Stimulated activated CD4-positive, alpha-beta T cell treated with anti-CD3 and anti-CD28 coated beads, Interleukin-4, amount 100 ng/mL, for 1 hour (primary cell): ENCODE measurements at places on chromosomes 1 and 21.

GRCh38 chr21:36005018-36005417 is 55.3 kb downstream of the SETD4 start:
- DNase-seq: no peak

DNA sequence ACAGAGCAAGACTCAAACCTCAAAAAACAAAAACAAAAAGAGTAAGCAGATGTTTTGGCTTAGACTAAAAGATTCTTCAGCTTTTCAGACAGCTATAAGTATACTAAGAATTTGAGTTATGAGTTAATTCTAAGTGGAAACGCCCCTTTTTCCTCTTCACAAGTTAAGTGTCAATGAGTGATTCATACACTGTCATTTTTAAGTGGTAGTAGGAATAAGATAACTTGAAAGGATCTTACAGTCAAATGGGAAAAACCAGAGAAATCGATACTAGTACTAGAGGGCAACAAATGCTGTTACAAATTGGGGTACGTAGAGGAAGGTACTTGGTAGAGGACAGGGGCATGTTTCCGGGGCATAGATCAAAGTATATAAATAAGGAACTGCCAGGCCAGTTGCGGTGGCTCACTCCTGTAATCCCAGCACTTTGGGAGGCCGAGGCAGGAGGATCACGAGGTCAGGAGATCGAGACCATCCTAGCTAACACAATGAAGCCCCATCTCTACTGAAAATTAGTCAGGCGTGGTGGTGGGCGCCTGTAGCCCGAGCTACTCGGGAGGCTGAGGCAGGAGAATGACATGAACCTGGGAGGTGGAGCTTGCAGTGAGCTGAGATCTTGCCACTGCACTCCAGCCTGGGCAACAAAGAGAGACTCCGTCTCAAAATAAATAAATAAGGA is 7.4 kb downstream of the H3-3A start:
- no peak for DNase-seq

GRCh38 chr1:65724151-65724550 is 68.5 kb upstream of the PDE4B start:
- DNase-seq: no peak

GRCh38 chr1:199319341-199319740 is 680.5 kb downstream of the PTPRC start:
- DNase-seq: no peak

- DNase-seq: no peak
Measured at GRCh38 chr1:192475970-192476369, 99.6 kb upstream of the RGS1 start.

DNA sequence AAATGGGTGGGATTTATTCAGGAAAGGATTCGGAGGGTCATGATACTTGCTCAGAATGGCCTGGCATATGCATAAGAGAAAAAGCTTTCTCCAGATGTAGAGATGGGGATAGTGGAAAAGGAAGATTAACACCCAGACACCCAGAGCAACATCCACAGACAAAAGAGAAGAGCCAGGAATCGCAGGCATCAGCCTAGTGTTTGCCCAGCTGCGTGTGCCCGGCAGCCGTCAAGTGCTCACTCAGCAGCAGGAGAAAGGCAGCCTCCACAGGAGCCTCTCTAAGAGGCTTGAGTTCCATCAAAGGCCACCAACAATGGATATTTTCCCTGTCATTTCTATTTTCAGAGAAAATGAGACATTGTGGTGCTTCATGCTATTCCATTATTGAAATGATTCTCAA is 54.7 kb downstream of the NTPCR start:
- DNase-seq: no peak

DNA sequence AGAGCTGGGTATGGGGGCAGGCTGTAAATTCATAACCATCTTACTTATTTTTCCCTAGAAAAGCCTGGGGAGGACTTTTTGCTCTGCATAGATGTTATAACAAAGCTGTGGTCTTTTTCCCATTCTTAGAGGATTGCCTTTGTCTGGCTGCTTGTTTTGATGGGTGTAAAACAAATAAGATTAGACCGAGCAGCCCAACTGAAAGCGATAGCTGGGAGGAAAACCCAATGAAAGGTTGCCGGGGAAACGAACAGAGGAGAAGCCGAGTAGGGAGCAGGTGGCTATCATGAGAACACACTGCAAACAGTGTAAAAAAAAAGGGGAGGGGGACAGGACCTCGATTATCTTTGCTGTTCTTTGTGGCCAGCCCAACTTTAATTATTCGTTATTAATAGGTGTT is 1.9 kb downstream of the ELAVL4 start:
- DNase-seq: no peak

GRCh38 chr1:61053712-61054600 is 28.4 kb upstream of the NFIA start:
- DNase-seq: no peak

DNA sequence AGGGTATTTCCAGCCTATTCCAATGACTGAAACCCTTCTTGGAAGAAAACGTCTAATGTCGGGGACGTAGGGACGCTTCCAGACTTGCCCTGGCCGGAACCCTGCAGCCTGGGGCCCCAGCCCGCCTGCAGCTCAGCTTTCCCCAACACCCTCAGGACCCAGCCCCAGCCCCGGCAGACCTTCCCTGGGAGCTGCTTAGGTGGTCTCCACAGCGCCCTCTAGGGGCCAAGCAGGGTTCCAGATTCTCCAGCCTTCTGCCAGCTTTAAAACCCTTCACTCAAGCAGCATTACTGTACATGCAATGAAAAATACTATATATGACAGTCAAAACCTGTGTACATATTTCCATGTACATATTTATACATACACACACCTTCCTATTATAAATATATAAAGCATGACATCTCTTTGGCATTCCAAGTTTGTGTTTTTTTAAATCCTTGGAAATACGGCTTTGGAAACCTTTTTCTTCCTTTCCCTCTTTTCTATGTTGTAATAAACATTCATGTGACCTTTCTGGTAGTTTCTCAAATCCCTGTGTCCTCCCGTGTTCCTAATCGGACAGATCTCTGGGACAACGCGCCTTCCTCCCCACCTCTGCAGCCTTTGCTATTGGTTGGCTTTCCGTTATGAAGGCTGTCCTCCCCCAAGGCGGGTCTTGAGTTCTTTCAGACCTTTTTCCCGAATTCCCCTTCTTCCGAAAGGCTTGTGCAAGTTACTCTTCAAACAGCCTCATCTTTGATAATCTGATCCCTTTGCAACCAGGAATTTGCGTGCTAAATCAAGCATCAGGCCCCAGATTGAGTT is 60.3 kb downstream of the STUM start:
- peak; percentile 69 for DNase-seq

DNA sequence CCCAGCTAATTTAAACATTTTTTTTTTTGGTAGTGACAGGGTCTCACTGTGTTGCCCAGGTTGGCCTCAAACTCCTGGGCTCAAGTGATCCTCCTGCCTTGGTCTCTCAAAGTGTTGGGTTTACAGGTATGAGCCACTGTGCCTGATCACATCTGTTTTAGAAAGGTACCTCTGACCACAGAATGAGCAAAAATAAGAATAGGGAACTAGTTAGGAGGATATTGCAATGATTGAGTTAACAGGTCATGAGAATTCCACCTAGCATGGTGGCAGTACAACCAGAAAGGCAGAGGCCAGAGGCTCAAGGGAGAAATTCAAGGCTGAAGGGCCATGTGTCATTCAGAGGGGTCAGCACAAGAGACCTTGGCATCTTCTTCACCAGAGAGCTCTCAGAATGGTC is 49.6 kb downstream of the ELAPOR1 start:
- DNase-seq: no peak

GRCh38 chr1:23417570-23417969 is 7.0 kb downstream of the TCEA3 start:
- DNase-seq: no peak

- no peak for DNase-seq
Measured at GRCh38 chr1:171807556-171807955, 26.1 kb downstream of the METTL13 start.

- DNase-seq: no peak
Measured at GRCh38 chr1:12114916-12115315, 51.8 kb downstream of the TNFRSF8 start.

- DNase-seq: no peak
Measured at GRCh38 chr1:74767490-74767889, 34.5 kb downstream of the TYW3 start.

DNA sequence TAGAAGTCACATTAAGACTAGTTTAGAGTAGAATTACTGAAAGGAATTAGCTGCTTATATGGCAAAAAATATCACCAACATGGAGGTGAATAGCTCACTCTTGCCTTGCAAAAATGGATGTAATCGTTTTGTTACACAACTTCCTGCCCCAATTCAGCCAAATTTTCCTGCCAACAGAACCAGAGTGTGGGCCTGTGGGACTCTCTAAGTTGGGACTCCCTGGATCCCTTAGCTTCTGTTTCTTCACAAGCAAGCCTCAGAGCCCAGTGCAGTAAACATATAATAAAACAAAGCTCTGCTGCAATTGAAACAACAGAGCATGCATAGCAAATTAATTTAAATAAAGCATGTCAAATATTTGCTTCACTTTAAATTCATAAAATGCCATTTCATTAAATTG is 232.5 kb downstream of the TNR start:
- DNase-seq: no peak

GRCh38 chr21:34342476-34342875 is 21.3 kb upstream of the KCNE2 start:
- no peak for DNase-seq

DNA sequence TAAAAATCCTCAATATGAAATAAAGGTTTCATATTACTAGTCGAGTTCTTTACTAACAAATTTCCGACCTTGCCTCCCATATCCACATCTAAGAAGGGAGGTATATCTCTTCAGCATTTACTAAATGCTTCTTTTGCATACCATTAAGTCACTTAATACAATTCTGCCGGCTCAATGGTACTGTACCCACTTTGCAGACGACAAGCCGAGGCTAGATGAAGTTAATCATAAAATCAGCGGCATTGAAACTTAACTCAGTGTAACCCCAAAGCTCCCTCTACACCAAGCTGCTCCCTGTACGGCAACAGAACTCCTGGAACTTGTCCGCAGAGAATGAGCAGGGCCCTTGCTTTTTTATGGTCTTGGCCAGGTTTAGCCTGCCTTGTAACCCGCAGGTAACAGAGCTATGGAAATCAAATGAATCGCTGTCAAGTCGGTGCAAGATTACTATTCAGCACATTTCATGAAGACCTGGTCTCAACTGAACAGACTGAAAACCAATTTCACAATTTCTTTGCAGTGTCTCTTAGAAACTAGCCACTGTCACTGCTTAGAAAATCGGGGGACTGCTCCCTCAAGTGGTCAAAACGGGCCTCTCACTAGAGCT is 738 bp downstream of the INTS7 start:
- DNase-seq: no peak
